NCI-H510A (cell line): ENCODE measurements at places on chromosomes 4 and X.

DNA sequence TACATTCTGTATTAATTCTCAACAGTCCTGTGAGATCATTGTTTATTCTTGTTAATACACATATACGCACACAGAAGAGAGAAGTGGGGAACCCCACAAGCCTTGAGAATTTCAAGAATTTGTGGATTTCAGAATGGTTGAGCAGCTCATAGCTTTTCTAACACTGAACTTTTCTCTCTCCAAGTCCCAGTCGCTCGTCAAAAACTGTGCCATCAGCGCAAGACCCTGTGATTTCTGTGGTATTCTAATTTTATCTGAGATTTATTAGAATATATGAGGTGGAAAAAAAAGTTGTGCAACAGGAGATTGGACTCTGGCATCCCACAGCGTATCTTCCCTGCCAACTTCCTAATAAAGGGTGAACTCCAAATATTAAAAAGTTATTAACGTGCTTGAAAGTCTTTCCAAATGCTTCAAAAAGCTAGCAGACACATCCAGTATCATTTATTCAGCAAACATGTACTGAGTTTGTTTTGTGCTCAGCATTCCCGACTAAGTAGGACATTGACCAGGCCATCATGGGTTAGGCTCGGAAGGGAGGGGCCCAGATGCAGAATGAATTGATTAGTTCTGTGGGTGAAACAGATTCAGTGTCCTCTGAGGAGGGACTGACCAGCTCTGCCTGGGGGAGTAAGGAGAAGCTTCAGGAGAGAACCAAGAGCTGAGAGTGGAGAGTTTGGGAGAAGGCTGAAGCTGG, 165.6 kb downstream of the CBR4 start:
- no peak for DNase-seq

DNA sequence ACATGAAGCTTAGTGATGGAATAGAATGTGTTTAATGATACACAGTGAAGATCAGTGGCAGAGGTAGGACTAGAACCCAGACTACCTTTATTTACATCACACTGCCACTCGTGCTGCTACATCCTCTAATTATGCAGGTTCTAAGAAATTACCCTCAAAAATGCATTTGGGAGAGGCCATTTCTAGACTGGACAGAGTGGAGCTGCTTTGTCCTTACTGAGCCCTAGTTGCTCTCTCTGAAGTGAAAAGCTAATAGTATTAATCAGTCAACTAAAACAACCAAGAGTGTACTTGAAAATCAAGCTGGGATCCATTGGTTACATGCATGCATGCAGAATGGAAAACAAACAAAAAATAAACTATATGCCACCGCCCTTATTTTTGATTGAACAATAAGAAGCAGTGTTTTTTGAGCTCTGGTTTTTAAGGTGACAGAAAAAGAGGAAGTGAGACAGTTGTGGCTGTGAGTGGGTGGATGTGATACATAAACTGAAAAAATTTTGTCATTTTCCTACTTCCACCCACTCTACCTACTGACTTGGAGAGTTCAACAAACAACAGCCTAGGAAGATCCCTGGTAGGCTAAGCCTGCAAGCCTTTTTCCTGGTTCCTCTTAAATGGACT, 6.8 kb upstream of the VSIG4 start:
- DNase-seq: no peak

- DNase-seq: no peak
Measured at GRCh38 chrX:96689991-96690390, 5.3 kb downstream of the DIAPH2 start.

DNA sequence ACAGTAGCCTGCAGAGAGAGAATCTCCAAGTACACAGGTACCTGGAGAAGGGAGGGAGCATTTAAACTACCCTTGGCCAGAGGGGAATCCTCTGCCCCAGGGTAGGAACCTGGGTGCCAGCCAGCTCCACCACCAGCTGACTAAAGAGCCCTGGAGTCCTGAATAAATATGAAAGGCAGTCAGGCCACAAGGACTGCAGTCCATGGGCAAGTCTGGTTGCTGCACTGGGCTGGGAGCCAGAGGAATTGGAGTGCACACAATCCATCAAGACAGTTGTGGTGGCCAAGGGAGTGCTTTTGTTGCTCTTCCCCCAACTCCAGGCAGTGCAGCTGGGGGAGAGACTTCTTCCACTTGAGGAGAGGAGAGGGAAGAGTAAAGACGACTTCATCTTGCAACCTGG, 172.5 kb downstream of the HNRNPD start:
- DNase-seq: no peak

DNA sequence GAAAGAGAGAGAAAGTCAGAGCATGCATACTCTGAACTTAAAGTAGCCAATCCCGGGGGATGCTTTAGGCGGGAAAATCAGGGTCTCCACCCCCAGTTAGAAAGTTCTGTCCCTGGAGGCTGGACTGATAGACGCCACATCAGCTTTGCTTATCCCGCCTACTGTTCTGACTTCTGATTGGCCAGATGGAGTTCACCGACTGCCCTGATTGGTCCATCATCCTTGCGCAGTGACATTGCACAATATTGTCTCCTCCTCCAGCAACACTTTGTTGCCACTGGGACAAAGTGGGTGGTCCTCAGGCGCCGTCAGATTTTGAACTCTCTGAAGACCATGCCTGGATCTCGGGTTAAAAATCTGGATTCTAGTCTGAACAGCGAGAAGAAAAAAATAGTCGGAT, 50.3 kb downstream of the SSX3 start:
- no peak for DNase-seq

DNA sequence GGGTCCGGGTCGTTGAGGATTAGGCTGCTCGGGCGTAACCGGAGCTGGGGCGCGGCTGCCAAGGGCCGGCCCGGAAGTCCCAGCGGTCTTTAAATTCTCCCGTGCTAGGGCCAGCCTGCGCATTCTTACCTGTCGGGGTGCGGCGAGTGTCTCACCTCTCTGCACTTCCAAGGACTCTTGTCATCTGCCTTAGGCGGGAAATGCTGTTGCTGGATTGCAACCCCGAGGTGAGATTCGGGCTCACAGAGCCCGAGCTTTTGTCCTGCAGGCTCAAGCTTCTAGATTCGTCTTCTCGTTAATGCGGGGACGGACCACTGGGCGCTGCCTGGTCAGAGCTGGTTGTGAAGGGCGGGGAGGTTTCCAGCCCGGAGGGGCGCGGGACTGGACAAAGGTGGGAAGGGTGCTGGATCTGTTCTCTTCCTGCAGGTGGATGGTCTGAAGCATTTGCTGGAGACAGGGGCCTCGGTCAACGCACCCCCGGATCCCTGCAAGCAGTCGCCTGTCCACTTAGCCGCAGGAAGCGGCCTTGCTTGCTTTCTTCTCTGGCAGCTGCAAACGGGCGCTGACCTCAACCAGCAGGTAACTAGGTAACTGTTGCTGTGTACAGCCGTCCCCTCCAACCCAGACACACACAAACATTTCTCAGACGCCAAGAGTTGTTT, at the start of gene ANKRD37:
Gene ANKRD37 (plus strand): TSS at position 118 of the 662 bp plus-strand sequence. CDS start 83 bp downstream, at position 201.
- peak; percentile 13 for DNase-seq

DNA sequence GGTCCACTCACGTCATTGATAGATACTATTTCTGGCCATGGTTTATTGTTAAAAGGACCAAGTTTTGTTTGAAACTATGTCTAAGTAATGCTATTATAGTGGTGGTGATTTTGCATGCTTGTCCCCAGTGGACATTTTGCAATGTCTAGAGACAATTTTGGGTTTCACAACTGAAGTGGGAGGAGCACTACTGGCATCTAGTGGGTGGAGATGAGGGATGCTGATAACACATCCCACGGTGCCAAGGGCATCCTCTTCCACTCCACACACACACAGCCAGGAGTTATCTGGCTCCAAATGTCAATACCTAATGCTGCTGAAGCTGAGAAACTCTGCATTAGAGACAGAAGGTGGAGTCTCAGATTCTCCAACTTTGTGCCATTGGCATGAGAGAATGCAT, 131.2 kb downstream of the FRMPD4 start:
- no peak for DNase-seq

DNA sequence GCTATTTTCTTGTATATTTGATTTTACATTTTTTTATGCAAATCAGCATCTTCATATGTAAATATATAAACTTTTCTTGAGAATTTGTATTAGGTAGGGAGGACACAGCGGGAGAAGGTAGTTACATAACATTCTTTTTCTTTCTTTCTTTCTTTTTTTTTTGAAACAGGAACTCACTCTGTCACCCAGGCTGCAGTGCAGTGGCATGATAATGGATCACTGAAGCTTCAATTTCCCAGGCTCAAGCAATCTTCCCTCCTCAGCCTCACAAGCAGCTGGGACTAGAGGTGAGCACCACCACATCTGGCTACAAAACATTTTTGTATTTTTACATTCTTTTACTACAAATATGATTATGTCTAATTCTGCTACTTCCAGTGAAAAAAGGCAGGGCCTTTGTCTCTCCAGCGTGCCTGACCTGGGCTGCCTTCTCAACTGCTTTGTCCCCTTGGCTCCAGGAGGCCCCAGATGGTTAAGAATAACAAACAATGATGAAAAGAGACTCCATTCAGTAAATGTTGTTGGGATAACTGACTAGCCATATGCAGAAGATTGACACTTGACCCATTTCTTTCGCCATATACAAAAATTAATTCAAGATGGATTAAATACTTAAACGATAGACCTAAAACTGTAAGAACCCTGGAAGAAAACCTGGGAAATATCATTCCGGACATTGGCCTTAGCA, 46.5 kb upstream of the FAT4 start:
- no peak for DNase-seq

- DNase-seq: no peak
Measured at GRCh38 chrX:29662759-29663503, 552.4 kb upstream of the MAGEB2 start.

GRCh38 chr4:44415251-44415650, 33.4 kb downstream of the KCTD8 start:
- no peak for DNase-seq

GRCh38 chrX:86002076-86002896, 45.1 kb downstream of the CHM start:
- DNase-seq: peak; percentile 71
